ENCODE measurements at places on chromosomes 13 and 19.

GRCh38 chr19:51980116-51980736 lies 6.4 kb downstream of the ZNF350 start:
- no peak for DNase-seq

DNA sequence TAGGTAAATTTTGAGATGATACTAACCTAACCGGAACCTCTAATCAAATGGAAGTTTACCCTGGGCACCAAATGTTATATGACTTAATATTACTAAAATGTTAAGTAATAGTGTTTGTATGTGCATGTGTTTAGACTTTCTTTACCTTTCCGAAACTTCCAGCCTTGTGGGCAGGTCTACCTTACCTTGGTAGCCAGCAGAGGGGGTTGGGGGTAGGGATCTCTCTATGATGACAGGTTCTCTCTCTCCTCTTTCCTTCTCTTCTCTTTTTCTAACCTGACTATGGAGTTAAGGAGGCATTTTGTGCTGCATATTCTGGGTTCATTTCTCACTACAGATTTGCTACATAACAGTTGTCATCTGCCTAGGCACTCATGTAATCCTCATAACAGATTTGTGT lies 6.8 kb upstream of the FRY start:
- no peak for DNase-seq

- DNase-seq, result peak; percentile 30
Measured at GRCh38 chr13:111518161-111518792, 197.8 kb downstream of the TEX29 start.

DNA sequence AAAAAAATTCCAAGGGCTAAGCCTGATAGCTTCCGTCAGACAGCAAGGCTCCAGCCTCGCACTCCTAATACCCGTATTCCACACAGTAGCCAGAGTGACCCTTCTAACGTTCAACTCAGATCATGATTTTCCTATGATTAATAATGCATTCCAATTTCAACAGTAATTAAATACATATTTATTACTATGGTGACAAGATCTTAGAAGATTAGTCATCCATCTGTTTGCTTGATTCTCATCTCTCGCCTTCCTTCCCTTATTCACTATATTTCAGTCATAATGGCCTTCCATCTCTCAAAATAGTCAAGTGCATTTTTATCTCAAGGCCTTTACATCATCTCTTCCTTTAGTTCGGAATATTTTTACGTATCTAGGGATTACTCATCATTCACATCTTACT lies 621.2 kb upstream of the SPRY2 start:
- no peak for DNase-seq

DNA sequence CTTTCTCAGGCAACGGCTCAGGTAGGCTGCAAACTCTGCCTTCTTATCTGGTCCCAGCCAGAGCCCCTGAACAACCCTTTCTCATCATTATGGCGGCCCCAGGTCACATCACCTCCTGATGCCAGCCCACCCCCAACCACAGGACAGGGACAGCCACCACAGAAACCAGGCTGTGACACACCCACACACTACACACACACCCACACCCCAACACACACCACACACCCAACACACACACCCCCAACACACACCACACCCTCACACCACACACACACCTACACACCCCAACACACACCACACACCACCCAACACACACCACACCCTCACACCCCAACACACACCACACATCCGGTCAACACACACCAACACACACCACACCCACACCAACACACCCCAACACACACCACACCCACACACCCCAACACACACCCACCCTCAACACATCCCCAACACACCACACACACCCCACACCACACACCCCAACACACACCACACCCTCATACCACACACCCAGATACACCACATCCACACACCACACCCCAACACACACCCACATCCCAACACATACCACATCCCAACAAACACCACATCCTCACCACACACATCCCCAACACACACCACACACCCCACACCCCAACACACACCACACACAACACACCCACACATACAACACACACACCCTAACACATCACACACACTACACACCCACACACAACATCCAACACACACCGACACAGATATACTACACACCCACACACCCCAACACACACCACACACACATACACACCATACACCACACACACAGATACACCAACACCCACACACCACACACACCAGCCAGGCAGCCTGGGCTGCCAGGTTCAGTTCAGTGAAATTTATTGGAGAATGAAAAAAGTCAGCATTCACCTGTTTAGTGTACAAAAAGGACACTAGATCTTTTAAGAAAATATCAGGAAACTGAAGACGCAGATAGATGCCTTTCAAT lies 4.2 kb upstream of the ISYNA1 start:
- no peak for DNase-seq

DNA sequence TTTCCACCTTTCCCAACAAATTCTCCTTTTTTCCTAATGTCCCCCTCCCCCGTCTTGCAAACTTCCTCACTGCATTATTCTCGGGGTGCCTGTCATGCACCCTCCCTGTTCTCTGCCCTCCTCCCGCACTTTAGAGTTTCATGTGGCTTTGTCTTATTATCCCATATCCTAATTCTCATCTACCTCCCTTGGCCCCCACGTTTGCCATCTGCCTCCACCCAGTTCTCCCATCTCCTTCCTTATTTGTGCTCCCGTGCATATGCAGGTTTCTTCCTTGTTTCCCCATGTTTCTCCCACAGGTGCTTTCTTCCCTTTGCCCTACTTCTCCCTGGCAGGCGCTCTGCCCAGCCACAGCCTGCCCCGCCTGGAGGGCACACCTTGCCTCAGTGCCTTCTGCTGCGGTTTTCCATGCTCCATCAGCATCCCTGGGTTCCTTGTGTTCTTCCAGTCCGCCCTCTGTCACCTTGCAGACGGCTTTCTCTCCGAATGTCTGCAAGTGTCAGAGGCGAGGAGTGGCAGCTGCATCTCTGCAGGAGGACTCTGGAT lies 1.5 kb downstream of the SPATA13 start:
- no peak for DNase-seq

All from NCI-H748 treated with DMSO at 0.1 percent for 48 hours (cell line).